Karpas-422 (cell line): ENCODE measurements at places on chromosomes 6 and 20. TPM values are rescaled to one million over a fixed set of nuclear protein-coding genes. Genes with fewer than 3 reads are reported as not detected.

ZNF165 gene
- total RNA-seq: 0.26 and 1.6 TPM in 2 replicates

DNA sequence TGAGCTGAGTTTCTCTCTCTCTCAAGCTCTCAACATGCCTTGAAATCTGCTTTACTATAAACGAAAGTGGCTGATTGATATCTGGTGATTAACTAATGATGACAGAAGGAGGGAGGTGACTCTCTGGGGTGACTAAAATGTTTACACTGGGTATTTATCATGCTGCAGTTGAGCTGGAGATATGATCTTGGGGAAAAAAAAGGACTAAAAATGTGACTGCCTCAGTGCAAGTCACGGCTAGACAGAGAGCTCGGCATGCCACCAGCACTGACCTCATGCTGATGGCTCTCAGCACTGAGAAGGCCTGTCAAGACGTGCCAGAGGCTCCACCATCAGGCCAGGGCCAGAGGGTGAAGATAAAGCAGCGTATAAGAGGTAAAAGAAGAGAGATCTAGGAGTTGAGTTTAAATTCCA is 103.1 kb upstream of the SPACA1 start:
- no peak for DNase-seq
- no peak overlapping the region for H3K27ac ChIP-seq
- H3K4me1 ChIP-seq: peaks cover 5% of the 10 kb centered on the region
- H3K4me3 ChIP-seq: no peak overlapping the region
- H3K36me3 ChIP-seq: no peaks in the 10 kb centered on the region
- no peaks in the 10 kb centered on the region for H3K27me3 ChIP-seq

GRCh38 chr6:1864496-1864895 is 254.8 kb downstream of the FOXC1 start:
- peak; percentile 2 for DNase-seq
- H3K27me3 ChIP-seq: no peaks in the 10 kb centered on the region
- H3K4me1 ChIP-seq: peaks cover 11% of the 10 kb centered on the region
- no peak overlapping the region for H3K27ac ChIP-seq
- no peaks in the 10 kb centered on the region for H3K36me3 ChIP-seq
- no peak overlapping the region for H3K4me3 ChIP-seq

GHRH gene
- not detected in 2 replicates for total RNA-seq

DNA sequence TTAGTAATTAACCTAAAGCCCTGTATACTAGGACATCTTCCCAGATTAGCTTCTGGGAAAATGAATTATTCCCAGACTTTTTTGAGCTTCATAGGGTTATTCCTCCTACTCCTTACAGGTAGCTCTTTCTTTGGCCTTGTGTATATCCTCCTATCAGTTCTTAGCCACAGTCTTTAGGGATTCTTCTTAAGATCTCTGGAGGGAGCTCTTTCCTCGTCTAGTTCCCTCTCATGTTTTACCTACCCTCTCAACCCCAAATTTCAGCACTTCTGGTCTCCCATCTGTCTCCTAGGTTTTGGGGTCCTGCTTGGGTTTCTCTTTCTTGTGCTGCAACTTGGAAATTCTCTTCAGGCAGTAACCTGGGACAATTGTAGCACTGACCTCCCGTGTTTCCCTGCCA is 46.4 kb upstream of the SLC35B3 start:
- DNase-seq: peak; percentile 54
- H3K4me1 ChIP-seq: no peaks in the 10 kb centered on the region
- H3K27me3 ChIP-seq: no peaks in the 10 kb centered on the region
- no peak overlapping the region for H3K4me3 ChIP-seq
- H3K36me3 ChIP-seq: no peaks in the 10 kb centered on the region

DNA sequence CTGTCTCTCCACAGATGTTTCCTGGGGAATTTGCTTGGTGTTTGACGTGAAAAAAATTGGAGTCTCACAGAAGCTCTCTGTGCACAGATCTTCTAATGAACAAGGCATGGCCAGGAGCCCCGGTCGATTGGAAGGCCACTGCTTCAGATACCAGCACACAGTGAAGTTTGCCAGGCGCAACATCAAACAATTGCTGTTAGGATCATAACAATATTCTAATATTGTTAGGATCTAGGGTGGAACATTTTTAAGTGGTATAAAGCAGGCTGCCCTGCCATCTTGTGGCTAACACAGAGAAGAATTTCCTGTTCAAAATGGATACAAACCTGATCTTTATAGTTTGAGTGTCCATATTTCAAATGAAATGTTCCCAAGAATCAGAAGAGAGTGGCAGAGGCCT is 64.1 kb downstream of the C6orf118 start:
- peak; percentile 58 for DNase-seq
- H3K4me3 ChIP-seq: no peak overlapping the region
- H3K4me1 ChIP-seq: no peaks in the 10 kb centered on the region
- no peaks in the 10 kb centered on the region for H3K36me3 ChIP-seq
- H3K27me3 ChIP-seq: no peaks in the 10 kb centered on the region

DNA sequence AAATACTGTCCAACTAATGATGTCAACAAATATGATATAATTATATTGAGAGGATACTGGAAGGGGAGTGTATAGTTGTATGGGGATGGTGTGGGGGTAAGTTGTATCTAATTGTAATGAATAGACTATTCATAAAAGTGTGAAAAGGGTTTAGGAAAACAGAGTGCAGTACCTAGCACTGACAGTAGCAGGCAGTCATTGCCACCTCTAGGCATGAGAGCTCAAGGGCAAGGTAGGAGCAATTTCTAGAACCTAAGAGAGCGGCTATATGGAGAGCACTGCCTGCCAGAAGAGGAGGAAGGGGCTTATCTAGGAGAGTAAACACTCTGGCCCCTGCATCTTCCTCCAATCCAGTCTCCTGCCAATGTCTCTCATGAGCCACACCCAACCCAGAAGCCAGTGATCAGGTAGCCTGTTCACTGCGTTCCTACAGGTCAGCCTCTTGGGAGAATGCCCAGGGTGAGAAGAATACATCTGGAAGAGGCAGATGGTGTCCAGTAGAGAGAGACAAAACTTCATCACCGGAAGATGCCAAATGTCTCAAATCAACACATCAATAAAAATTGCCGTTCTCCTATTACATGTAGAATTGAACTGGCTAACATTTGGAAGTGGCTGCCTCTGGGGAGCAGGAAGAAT is 200.0 kb downstream of the LY86 start:
- no peak overlapping the region for H3K27ac ChIP-seq
- peak; percentile 77 for DNase-seq
- H3K4me3 ChIP-seq: no peak overlapping the region
- H3K36me3 ChIP-seq: no peaks in the 10 kb centered on the region
- no peaks in the 10 kb centered on the region for H3K4me1 ChIP-seq

- H3K4me1 ChIP-seq: peaks cover 29% of the 10 kb centered on the region
- no peaks in the 10 kb centered on the region for H3K36me3 ChIP-seq
- DNase-seq: no peak
These were observed 30.4 kb upstream of the FBXO30 start for GRCh38 chr6:145844933-145845540.

DNA sequence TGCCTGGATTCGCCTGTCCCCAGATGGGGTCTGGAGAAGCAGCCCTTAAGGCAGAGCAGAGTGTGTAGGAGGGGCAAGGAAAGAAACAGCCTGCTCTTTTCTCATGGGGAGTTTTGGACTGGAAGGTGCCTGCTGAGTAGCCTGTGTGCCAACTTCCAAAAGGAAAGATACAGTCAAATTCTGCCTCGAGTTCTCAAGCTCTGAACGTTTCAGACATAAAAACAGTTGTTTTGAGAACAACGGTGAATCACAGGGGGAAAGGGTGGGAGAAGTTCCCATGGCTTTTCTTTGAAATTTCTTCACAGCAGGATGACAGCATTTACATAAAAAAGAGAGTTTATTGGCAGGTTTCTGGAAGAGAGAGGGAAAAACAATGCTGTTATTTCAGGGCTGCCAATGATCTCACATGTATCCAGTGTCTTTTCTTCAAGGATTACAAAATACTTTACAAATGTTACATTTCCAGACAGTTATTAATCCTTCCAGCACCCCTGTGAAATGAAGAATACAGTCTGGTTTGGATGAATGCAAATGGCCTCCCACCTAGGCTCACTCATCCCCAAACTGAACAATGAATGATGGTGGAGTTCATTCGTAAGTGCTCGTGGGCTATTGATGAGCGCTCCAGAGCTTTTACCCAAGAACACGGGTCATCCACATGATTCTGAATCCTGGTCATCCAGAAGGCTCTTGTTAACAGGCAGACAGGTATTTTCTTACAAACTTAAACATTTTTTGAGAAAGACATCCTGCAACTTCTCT is 33.8 kb upstream of the ECI2 start:
- no peak for DNase-seq
- no peak overlapping the region for H3K4me3 ChIP-seq
- H3K4me1 ChIP-seq: no peaks in the 10 kb centered on the region
- no peaks in the 10 kb centered on the region for H3K36me3 ChIP-seq
- H3K27ac ChIP-seq: no peak overlapping the region

SCRT2 gene
- total RNA-seq: not detected in 2 replicates

- no peaks in the 10 kb centered on the region for H3K27me3 ChIP-seq
- H3K36me3 ChIP-seq: no peaks in the 10 kb centered on the region
- no peak overlapping the region for H3K4me3 ChIP-seq
- no peak for DNase-seq
- H3K27ac ChIP-seq: no peak overlapping the region
These were observed 67.4 kb upstream of the SNRPB2 start for GRCh38 chr20:16662467-16662866.
